ENCODE measurements at places on chromosomes 12 and 14. TPM values are rescaled to one million over a fixed set of nuclear protein-coding genes. Genes with fewer than 3 reads are reported as not detected.

ZC2HC1C gene
- total RNA-seq, result 5.6 TPM

DYRK4 gene
- total RNA-seq, result 43.8 TPM

RESF1 gene
- total RNA-seq, result 16.2 TPM

WNT5B gene
- total RNA-seq, result 3.0 TPM

GPR68 gene
- 0.18 TPM for total RNA-seq

GPD1 gene
- total RNA-seq, result 0.23 TPM

KRT72 gene
- not detected for total RNA-seq

TMCC3 gene
- 1.6 TPM for total RNA-seq

NRL gene
- 0.59 TPM for total RNA-seq

RNASE7 gene
- total RNA-seq, result 0.07 TPM

OTUB2 gene
- 3.0 TPM for total RNA-seq

ARHGAP9 gene
- total RNA-seq, result 0.17 TPM

PLEK2 gene
- total RNA-seq, result 20.6 TPM

IAPP gene
- total RNA-seq, result not detected

ZNF140 gene
- 9.1 TPM for total RNA-seq

All from A549 treated with Hydrocortisone at 1 μM for 4 hours (cell line).